Mammary epithelial cell (primary cell): ENCODE measurements at places on chromosomes 5 and 9. TPM values are rescaled to one million over a fixed set of nuclear protein-coding genes. Genes with fewer than 3 reads are reported as not detected.

The CDH18 gene
- 0.52 TPM in 1 of 2 replicates, not detected in the other for total RNA-seq

The SLC28A3 gene
- total RNA-seq: under 0.01 TPM

The GPBP1 gene
- 39.7 TPM for total RNA-seq

The LIX1 gene
- not detected in 2 replicates for total RNA-seq

The SOWAHA gene
- not detected in 2 replicates for total RNA-seq

The TYRP1 gene
- total RNA-seq: not detected in 2 replicates

The MBLAC2 gene
- total RNA-seq: 7.8 and 9.5 TPM in 2 replicates

The OMD gene
- total RNA-seq: not detected in 2 replicates

The HINT1 gene
- total RNA-seq: 273 and 291 TPM in 2 replicates

The PCDHA4 gene
- 0.29 and 0.45 TPM in 2 replicates for total RNA-seq

The AQP3 gene
- 11.0 TPM for total RNA-seq

The SPAG8 gene
- total RNA-seq: 0.82 TPM in 1 of 2 replicates, not detected in the other

The GABRA1 gene
- not detected for total RNA-seq

The SLC4A9 gene
- total RNA-seq: 0.54 and 0.61 TPM in 2 replicates

The PLAC8L1 gene
- total RNA-seq: not detected

The MLANA gene
- total RNA-seq: not detected

The AFAP1L1 gene
- 19.0 TPM for total RNA-seq

The HNRNPAB gene
- total RNA-seq: 68.8 TPM

The PCDHGA12 gene
- total RNA-seq: 24.5 TPM

The BHMT gene
- not detected in 2 replicates for total RNA-seq

The PCDHGB1 gene
- 3.0 TPM for total RNA-seq

The PLPP7 gene
- 0.50 TPM for total RNA-seq

The FCN2 gene
- total RNA-seq: not detected in 2 replicates

The GRM6 gene
- total RNA-seq: not detected

The ABO gene
- not detected for total RNA-seq

The PITX1 gene
- total RNA-seq: 2.7 TPM

The ZNF879 gene
- total RNA-seq: 3.8 TPM

The SHISAL2B gene
- not detected in 2 replicates for total RNA-seq

The FOXI1 gene
- not detected in 2 replicates for total RNA-seq

The LRRC14B gene
- not detected in 2 replicates for total RNA-seq

The TMEM250 gene
- total RNA-seq: 31.3 and 33.8 TPM in 2 replicates

The ZNF79 gene
- 16.8 TPM for total RNA-seq

The SPATA31E1 gene
- total RNA-seq: not detected in 2 replicates

The PDE4D gene
- 24.8 TPM for total RNA-seq

The RMI1 gene
- total RNA-seq: 3.7 TPM

The SPATA31D4 gene
- not detected for total RNA-seq

The CARD9 gene
- 0.47 and 0.69 TPM in 2 replicates for total RNA-seq

The PRSS3 gene
- total RNA-seq: 24.4 and 27.6 TPM in 2 replicates
